CMK (cell line): ENCODE measurements at places on chromosomes 11 and 22.

- no peak for DNase-seq
These were observed 865.3 kb downstream of the TBC1D22A start for GRCh38 chr22:47627556-47628253.

DNA sequence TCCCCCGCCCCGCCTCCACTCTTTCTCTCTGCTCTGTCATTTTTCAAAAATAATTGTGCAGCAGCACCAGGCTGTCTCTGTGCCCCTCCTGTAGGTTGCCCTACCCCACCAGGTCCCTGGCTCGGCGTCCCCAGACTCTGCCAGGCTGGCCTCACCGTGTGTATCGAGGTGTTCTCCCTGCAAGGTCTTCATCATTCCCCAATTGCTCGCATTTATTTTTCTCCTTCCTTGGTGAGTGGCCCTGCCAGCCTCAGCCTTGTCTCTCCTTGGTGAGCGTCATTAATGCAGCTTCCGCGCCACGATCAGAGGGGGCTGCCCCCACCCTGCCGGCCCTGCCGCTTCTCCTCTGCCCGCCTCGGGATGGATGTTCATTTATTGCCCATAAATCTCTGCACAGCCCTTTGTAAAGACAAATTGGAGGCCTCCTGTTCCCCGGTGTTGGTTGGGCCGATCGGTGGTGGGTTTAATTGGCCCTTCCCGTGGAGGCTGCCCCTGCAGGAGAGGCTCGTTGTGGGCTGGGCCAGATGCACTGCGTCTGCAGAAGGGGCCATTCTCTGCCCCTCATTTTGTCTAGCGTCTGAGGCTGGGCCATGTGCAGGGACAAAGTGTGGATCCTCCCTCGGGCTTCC, 33.2 kb downstream of the RTN4R start:
- no peak for DNase-seq

DNA sequence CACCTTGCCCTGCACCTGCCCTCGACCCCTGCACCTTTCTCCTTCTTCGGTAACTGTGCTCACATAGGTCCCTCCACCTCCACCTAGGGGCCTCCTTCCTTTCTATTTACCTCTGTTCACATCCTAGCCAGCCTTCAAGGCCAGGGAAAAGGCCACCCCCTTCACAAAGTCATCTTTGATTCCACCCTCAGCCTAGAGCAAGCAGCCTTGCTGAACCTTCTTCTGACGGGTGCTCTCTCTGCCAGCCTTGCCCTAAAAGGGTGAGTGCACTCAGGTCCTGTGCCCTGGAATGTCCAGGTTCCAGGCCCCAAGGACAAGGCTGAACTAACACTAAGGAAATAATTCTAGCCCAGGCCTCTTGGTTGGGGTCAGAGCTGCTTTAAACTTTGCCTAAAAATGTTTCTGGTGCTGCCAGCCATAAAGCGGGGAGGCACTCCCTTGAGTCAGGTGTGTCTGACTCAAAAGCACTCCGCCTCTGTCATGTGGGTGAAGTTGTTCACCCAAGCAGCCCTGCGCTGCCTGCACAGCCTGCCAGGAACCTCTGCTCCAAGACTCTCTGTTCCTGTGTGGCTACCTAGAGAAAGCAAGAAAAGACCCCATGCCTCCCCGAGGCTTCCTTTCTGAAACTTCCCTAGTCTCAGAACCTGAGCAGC, 9.2 kb upstream of the FAM83F start:
- no peak for DNase-seq

GRCh38 chr11:126181939-126182730, 29.3 kb downstream of the RPUSD4 start:
- DNase-seq = no peak

- DNase-seq = no peak
These were observed 2.5 kb upstream of the INS start for GRCh38 chr11:2163428-2163978.

DNA sequence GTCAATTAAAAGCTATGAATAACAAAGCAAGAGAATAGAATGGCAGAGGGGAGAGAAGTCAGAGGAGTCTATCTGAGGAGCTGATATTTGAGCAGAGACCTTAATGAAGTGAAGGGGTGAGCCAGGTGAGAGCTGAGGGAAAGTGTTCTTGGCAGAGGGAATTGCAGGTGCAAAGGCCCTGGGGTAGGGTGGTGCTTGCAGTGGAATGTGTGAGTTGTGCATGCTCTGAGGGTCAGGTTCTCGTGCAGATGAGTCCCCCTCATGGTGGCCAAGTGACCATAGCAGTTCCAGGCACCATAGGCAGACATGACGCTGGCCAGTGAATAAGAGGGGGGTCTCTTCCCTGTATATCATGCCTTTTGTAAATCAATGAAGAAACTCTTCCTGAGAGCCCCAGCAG, 58.9 kb upstream of the ALX4 start:
- no peak for DNase-seq

DNA sequence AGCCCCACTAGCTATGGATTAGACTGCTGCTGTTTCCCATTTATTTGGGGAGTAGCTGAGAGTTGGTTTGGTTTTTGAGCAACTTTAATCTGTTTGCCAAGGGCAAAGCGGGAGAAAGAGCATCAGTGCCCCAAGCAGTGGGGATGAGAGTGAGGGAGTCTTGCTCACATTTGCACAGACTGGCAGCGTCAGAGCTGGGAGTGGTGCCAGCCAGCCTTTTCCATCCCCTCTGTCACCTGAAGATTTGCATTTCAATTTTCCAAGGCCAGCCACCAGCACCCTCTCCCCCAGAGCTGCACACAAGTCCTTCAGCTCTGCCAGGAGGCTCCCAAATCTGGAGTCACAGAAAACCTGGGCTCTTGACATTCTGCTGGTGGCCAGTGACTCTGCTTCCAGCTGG, 21.0 kb upstream of the UVRAG start:
- no peak for DNase-seq

DNA sequence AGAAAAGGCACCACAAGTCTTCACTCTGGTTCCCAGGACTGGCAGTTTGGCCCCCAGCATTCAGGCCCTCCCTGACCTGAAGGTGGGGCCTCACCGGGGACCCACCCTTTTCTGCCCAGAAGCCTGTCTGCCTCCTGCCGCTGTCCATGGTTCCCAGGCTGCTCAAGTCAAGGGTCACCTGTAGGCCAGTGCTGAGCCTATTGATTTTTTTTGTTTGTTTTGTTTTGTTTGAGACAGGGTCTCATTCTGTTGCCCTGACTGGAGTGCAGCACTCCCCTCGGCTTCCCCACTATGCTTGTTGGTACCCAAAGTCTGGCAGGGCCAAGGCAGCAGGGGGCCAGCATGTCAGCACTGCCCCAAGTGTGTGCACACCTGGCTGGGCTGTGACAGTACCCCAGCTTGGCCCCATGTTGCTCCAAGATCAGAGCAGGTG, 11.0 kb upstream of the MED17 start:
- DNase-seq = no peak

DNA sequence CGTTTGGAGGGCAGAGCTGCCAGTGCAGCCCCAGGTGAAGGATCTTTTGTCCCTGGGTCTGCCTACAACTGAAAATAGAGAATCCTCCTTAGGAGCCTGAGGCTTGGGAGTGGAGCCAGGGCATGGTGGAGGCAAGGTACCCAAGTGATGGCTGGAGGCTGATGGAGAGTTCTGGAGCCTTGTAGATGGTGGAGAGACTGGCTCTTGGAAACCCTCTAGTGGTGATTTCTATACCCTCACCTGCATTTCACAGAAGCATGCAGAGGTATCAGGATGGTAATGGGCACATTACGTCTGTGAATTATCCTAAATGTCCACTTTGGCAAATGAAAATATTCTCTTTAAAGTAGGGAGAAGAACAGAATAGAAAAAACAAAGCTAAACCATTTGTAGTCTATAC, 44.4 kb downstream of the INSC start:
- DNase-seq = no peak

DNA sequence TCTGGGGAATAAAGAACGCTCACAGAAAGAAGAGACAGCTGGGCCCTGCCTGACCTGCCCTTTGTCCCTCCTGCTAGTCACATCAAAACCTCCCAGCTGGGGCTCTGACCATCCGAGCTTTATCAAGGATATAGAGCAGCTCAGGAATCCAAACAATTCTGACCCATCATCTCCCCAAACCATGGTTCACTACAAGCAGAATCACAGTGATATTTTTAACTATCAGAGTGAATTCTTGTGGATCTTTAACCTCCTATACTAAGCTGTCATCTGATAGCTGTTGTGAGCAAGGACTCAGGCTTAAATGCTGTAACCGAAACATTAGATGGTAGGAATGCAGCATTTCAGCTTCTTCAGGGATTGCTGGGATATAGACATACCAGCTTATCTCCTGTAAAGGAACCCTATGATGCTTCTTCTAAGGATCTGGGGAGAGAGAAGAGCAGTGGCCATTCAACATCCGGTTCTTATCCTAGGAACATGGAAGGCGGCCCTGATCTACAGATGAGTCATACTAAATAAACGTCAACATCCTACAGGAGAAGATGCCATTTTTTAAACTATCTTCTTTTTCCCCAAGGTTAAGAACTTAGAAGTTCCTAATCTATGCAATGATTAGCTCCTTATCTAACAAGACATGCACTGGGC, 84.7 kb upstream of the AKIP1 start:
- no peak for DNase-seq

DNA sequence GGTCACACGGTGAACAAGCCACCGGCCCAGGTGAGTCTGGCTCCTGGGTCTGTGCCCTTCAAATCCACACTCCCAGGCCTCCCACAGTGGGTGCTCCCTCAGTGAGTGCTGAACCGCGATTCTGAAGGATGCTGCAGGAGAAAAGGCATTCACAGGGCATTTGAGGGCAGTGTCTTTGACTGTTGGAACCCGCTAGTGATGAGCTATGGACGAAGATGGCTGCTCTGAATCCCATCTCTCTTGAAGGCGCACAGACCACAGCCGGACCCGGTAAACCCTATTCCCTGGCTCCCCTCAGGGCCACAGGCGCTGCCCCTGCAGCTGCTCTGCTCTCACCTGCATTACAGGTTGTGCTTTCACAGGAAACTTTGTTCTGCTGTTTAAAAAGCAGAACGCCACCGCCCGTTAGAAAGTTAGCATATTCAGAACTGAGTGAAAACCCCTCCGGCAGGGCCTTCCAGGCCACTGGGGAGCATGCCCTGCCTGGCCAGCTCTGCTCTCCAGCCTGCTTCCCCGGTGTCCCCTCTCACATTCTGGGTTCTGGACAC, 3.2 kb downstream of the LRRC32 start:
- DNase-seq = no peak

DNA sequence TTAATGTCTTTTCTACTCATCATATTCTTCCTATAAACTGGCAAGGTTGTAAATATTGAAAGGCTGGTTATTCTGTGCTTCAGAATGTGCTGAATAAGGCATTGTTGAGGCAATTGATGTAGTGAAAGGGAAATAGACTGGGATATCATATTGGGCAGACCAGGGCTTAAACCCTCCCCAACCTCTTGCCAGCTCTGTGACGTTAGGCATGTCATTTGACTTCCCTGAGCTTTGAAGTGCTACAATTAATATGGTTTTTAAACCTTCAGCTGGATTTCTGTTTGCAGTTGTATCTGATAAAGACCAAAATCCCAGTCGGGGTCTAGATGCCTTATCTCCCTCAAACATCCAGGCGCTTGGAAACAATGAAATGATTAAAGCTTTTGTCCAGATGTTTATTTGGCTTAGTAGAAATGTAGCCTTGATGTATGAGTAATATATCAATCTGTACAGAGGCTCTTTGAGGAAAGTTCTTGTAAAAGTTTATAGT, 208.1 kb downstream of the DBX1 start:
- no peak for DNase-seq

GRCh38 chr11:69104856-69105395, 50.8 kb upstream of the SMIM38 start:
- no peak for DNase-seq

- no peak for DNase-seq
These were observed 85.2 kb upstream of the IGLL5 start for GRCh38 chr22:22802339-22802970.

- DNase-seq = no peak
These were observed 47.0 kb upstream of the ALKBH3 start for GRCh38 chr11:43833657-43834073.

DNA sequence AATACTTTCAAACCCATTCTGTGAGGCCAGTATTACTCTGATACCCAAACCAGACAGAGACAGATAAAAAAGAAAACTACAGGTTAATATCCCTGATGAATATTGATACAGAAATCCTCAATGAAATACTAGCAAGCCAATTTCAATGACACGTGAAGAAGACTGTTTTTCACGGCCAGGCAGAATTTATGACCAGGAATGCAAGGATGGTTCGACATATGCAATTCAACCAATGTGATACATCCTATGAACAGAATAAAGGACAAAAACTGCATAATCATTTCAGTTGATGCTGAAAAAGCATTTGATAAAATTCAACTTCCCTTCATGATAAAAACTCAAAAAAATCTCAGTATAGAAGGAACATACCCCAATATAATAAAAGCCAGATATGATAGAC, 44.5 kb downstream of the SLC22A24 start:
- no peak for DNase-seq

DNA sequence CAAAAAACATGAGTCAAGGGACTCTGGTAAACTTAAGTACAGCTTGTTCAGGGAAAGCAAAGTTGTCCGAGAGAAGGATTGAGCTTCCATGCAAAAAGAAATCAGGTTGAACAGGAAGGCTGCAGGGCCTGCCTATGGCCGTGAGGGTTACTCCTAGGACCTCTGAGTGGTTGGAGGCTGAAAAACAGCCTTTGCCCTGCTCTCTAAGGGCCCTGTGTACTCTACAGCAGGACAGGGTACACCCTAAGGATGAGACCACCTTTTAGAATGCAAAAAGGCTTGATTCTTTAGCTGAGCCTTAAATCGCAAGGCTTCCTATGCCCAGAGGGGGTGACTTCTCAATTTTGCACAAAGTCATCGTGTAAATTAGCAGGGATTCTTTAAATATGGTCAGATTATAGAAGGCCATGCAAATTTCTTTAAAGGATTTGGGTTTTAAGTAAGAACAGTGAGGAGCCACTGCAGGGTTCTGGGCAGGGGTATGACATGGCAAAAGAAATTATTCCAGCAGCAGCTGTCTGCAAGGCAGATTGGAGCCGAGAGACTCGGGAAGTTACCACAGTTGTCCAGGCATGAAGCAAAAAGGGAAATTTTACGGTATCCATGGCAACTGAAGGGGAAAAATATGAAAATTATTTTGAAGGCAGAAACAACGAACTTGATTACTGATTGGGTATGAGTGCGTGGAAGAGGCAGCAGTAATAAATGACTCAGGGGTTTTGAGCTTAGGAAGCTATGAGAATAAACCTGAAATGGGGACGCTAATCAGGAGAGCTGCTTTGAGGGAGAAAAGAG, 91.8 kb downstream of the FAM76B start:
- DNase-seq = no peak
